NCI-H1694 (cell line): ENCODE measurements at places on chromosomes 5 and 9.

GRCh38 chr9:128370752-128371629 lies at the start of gene URM1:
Gene URM1, plus strand, starts transcription at chr9:128371374. Its CDS starts 7 bp downstream, at chr9:128371381.
- peak; percentile 75 for DNase-seq

GRCh38 chr9:104107799-104108198 lies 13.7 kb downstream of the SMC2 start:
- DNase-seq = no peak

DNA sequence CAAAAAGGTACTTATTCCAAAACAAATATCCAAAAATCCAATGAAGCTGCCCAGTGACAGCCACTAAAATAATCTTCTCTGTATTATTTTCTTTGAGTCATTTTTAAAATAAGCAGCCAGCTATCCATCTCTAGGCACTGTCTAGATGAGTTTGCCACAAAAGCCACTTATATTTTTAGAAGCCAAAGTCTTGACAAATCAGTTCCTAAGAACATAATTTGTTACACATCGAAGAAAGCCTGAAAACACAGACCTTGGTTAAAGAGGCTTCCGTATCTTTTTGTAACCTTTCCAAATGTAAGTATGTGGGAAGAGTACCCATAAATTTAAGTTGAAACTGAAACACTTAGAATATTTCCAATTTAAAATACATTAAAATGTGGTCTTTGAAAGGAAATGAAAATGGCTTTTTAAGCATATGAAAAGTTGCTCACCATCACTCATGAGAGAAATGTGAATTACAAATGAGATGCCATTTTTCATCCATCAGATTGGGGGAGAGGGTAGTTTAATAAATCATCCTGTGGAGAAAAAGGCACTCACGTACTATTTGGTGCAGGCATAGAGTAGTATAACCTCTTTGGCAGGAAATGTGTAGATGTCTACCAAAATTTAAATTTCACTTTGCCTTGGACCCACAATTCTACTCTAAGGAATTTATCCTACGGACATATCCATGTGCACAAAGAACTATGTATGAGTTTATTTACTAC lies 180.4 kb downstream of the MLLT3 start:
- DNase-seq = no peak

GRCh38 chr5:83377131-83377865 lies 94.2 kb upstream of the VCAN start:
- no peak for DNase-seq

DNA sequence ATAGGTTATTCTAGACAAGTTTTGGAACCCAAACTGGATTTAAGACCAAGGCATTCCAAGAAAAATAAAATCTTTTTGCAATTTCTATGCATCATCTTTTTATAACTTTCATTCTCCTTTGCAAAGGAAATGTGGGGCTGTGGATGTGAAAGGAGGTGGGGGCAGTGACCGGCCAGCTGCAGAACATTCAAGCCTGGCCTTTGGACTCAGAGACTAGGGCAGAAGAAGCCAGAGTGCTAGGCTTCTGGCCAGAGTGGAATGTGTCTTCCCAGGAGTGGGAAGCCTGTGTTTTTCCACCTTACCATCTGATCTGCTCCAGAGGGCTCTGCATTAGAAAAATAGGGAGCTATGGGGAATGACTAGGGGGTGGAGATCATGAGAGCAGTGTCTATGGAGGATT lies 148.5 kb downstream of the C9orf152 start:
- no peak for DNase-seq

DNA sequence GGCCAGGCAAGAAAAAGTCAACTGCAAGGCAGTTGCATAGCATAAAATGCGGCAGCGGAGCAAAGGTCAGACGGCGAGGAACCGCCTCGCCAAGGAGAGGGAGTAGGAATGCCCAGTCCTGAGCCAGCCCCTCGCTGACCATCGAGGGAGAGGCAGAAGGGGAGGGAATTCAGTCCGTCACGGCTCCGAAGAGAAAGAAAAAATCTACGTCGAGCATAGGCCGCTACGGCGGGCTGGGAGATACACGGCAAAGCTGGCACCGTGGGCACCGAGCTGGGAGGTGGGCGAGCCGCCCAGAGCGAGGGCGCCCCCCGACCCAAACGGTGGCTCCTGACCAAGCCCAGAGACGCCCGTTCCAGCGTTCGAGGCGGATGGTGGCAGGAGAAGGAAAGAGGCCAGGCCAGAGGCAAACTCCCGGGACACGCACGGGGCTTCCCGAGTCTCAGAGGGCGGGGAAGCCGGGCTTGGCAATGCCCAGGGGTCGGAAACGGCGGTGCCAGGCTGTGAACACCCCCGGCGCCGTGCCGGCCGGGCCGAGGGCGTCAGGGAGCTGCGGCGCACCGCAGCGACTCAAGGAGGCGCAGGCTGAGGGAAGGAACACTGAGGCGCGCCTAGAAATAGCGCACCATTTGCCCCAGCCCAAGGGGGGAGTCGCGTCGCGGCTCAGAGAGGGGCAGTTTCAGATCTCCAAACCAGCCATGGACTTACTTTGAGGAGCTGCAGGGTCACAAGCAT lies 518 bp downstream of the SPRY4 start:
- DNase-seq = no peak

DNA sequence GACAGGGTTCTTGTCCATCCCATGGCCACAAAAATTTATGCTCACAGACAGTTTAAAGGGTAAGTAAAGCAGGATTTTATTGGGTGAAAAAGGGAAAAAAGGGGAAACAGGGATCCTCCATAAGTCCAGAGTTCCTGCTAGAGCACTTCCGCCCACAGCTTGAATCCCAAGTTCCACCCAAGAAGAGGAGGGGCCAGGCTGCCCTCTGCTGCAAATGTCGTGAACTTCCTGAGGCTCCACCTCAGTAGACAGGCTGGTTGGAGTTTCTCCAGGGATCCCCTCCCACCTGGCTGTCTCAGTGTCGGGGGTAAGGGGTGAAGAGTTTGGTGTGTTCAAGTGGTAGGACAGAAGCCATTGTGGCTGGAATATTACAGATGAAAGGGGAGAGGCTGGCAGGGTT lies 275.0 kb upstream of the SGCD start:
- no peak for DNase-seq
